CD4-positive, alpha-beta T cell treated with Interleukin-6 for 4 hours (primary cell): ENCODE measurements at places on chromosomes 2 and 18.
A peak's percentile ranks its signal among the peaks of the same experiment; 100 is the strongest.

GRCh38 chr2:43142921-43143438 lies 83.4 kb downstream of the ZFP36L2 start:
- DNase-seq = peak; percentile 68

GRCh38 chr2:205865056-205865455 lies 182.8 kb downstream of the NRP2 start:
- no peak for DNase-seq

- DNase-seq = no peak
Observed at GRCh38 chr18:41395695-41396094, 559.3 kb upstream of the PIK3C3 start.

GRCh38 chr2:119350311-119350998 lies 16.2 kb downstream of the C2orf76 start:
- DNase-seq = no peak

DNA sequence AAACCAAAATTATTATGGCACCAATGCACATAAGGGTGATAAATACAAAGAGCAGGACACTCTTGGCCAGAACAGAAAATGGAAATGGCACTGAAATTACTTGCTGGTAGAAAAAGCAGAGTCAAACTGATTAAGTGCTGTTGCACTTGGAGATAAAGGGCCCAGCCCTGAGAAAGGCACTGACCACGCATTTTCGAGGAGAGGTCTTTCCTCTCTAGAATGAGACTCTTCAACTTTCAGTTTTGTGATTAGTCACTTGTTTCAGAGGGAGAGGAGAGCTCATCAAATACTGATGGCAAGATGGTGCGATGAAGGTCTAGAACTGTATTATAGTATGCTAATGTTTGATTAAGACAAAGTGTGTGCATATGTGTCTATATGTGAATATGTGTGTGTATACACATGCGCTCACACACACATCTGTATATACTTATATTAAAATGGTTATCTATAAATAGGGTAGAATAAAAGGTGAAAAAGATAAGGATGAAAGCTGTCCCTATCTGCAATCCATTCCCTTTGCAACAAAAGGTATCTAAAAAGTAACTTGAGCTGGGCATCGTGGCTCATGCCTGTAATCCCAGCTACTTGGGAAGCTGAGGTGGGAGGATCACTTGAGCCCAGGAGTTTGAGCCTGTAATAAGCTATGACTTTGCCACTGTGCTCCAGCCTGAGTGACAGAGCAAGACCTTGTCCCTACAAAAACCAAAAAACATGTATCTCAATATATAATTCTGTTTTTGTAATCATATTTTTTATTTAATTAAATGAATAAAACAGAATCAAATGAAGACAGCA lies 48.8 kb upstream of the ZDBF2 start:
- DNase-seq = no peak
